ENCODE measurements at places on chromosomes 13 and 19.

GRCh38 chr13:51738226-51738905 lies 65.6 kb downstream of the DHRS12 start:
- no peak for DNase-seq

- DNase-seq, result no peak
Observed at GRCh38 chr13:73138276-73138637, 79.5 kb downstream of the KLF5 start.

- DNase-seq, result peak; percentile 14
Observed at GRCh38 chr13:51895906-51896888, 34.4 kb downstream of the CCDC70 start.

DNA sequence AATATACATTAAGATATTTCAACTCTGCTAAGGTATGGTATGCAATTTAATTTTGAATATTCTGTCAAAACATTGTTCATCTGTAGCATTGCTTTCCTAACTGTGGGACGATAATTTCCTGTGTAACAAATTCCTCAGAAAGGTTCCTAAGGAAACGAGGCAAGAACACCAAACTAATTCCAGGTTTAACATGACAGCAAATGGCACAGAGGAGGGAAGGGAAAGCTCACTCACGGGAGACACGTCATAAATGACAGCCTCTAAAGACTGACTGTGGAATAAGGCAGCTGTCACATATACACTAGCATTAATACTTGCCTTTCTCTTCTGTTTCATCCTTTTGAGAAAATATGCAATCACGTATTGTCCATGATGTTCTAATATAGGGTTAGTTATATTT lies 380.6 kb downstream of the LIG4 start:
- DNase-seq, result no peak

GRCh38 chr13:106493533-106494220 lies 41.8 kb downstream of the EFNB2 start:
- DNase-seq, result no peak

DNA sequence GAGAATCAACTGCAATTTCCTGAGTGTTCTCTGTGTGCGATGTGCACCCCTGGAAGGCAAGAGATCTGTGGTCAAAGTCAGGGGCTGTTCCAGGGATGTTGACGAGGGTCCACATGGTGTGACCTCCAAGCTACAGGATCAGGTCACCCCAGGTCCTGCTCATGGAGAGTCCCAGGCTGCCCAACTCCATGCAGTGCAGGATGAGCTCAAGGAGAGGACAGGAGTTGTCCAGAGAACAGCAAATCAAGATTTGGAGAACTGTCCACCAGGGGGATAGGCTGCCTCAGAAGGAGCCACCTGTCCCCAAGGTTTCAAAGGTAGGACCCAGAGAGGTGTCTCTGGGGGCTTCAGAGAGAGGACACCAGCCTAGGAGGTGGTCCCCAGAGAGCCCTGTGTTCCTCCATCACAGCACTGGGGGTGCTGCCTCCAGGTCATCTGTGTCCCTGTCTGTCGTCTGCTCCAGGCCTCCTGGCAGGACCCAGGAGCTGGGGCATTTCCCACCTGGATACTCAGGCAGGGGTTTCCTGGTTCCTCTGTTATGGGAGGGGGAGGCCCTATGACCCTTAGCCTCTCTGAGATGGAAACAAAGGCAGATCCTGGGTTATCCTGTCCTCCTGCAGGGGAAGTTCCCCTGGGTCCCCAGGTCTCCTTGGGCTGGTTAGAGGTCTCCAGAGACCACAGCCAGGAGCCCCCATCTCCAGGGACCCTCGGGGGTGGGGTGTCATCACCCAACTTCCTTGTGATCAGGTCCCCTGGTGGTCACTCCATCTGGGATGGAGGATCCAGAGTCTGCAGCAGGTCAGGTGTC lies 2.1 kb upstream of the CEACAM7 start:
- no peak for DNase-seq

- DNase-seq, result no peak
Observed at GRCh38 chr19:49690656-49691242, at the start of gene CPT1C. Gene CPT1C, plus strand, starts transcription at chr19:49691116. Its CDS starts 1,137 bp downstream, at chr19:49692253.

DNA sequence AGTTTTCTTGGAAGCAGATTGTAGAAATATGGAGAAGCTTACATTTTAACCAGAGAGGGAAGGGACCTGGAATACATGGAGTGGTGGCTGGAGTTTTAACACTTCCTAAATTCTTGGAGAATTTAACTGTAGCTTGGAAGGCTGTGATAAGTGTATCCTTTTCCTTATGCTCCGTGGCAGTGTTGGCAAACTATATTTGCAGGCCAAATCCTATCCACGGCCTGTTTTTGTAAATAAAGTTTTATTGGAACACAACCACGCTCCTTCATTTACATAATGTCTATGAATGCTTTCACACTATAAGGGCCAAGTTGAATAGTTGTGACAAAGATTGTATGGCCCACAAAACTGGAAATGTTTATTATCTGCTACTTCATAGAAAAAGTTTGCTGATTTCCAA lies 110.6 kb upstream of the MIR17HG start:
- DNase-seq, result no peak

DNA sequence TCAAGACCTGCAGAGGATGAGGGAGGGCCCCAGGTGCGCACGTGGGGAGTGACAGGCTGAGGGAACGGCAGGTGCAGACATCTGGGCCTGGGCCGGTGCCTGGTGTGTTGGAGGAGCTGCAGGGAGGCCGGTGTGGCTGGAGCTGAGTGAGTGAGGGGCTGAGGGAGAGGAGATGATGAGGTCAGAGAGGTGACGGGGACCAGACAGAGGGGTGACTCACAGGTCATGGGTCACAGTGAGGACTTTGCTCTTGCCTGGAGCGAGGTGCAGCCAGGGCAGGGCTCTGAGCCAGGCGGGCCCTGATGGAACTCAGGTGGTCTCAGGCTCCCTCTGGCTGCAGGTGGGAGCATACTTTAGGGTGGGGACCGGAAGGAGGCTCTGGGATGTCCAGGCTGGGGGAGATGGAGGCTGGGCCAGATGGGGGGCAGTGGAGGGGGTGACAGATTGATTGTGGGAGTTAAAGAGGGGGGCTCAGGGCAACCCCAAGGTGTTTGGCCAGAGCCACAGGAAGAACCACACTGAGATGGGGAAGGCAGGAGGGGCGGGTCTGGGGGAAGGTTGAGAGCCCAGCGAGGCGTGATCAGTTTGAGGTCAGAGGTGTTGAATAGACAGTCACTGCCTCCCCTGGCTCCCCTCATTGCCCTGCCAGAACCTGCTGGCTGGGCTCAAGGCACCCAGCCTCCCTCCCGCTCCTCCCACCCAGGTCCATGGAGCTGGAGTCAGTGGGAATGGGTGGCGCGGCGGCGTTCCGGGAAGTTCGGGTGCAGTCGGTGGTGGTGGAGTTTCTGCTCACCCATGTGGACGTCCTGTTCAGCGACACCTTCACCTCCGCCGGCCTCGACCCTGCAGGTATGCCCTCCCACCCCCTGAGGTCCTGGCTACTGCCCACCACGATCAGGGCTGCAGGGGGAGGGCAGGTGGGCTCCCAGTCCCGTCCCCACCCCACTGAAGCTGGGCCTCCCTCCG lies 8.4 kb downstream of the ARHGAP33 start:
- no peak for DNase-seq

- DNase-seq, result no peak
Observed at GRCh38 chr13:50941146-50941545, 31.6 kb downstream of the RNASEH2B start.

DNA sequence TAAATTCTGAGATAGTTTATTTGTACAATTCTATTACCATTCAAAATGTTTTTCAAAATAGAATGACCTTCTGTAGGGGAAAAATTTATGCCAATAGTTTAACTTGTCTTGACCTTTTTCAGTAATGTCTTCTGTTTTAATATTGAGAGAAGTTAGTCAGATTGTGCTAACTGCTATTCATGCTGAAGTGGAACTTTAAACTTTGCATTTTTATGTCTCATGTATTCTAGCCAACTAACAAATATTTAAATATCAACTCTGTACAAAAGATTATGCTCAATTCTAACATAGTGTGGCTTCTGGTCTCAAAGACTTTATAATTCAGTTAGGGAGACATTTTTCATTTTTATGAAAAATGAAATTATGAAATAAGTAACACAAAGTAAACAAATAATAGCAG lies 94.2 kb downstream of the WDFY2 start:
- no peak for DNase-seq

DNA sequence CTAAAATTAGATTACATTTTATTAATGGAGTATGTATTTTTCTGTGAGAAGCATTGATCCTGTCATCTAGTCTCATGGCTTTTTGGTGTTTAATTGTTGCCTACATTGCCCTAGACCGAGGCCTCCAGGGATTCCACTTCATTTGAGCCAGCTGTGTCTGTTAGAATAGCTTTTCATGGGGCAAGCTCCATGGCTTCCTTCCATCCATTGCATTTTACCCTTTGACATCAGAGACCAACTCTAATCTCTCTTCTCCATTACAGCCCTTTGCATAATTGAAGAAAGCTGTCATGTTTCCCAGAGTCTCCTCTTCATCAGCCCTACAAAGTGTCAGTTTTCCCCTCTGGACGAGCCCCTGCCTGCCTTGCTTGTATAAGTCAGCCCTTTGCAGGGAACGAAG lies 70.6 kb downstream of the MTUS2 start:
- DNase-seq, result no peak

- no peak for DNase-seq
Observed at GRCh38 chr19:1910177-1910576, 5.0 kb downstream of the ADAT3 start.

GRCh38 chr13:75508002-75508548 lies 26.1 kb upstream of the TBC1D4 start:
- no peak for DNase-seq

DNA sequence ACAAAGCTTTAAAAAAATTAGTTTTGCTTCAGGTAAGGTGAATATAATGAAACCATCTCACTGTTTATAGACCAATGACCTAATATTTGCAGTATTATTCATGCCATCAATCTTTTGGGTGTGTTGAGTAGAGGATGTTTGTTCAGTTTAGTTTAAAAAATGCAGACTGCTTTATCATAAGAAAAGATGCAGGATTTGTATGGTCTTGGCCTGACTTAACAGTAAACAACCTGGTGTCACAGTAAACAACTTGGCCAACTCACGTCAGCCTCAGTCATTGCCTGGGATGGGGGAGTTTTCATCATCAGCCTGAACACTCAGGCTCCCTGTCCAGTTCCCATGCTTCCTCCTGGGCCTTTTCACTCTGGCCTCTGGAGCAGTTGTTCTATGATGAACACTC lies 55.1 kb downstream of the LMO7 start:
- no peak for DNase-seq

DNA sequence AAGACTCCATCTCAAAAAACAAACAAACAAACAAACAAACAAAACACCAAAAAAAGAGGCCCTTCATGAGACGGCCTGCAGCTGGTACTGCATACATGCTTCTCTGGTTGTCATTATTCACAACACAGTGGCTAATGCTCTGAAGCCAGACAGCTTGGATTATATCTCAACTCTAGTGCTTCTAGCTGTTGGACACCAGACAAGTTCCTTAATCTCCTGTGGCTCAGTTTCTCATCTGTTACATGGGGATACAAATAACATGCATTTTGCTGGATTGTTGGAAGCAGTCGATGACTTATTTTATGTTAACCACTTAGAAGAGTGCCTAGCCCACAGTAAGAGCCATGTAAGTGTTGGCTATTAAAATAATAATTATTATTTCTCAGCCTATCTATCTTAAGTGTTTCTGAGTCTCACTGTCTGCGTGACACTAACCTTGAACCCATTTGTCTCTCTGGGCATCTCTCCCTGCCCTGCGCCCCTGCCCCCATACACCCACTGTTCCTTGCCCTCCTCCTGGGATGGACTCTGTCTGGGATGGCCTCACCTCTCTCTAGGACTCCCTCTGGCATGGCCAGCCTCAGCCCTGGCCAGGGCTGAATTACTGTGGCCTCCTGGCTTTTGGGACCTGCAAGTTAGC lies 3.1 kb upstream of the JUNB start:
- no peak for DNase-seq

- no peak for DNase-seq
Observed at GRCh38 chr19:13963603-13964105, 11.3 kb downstream of the DCAF15 start.

DNA sequence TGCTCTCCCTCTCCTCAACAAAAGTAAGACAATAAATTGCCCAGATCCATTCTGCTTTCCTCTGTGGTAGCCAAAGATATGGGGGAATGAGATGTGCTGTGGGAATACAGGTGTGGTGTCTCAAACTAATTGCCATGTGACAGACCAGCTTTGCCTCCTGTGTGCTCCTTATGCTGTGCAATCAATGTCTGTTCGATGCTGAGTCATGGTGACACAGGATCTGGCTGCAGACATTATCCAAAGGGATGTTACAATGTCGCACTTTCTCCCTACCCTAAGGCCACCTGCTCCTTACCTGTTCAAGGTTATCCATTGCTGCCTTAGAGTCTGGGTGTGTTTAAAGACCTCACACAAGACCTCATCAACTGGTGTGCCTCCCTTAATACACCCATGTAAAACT lies 32.5 kb downstream of the FGF14 start:
- DNase-seq, result no peak

DNA sequence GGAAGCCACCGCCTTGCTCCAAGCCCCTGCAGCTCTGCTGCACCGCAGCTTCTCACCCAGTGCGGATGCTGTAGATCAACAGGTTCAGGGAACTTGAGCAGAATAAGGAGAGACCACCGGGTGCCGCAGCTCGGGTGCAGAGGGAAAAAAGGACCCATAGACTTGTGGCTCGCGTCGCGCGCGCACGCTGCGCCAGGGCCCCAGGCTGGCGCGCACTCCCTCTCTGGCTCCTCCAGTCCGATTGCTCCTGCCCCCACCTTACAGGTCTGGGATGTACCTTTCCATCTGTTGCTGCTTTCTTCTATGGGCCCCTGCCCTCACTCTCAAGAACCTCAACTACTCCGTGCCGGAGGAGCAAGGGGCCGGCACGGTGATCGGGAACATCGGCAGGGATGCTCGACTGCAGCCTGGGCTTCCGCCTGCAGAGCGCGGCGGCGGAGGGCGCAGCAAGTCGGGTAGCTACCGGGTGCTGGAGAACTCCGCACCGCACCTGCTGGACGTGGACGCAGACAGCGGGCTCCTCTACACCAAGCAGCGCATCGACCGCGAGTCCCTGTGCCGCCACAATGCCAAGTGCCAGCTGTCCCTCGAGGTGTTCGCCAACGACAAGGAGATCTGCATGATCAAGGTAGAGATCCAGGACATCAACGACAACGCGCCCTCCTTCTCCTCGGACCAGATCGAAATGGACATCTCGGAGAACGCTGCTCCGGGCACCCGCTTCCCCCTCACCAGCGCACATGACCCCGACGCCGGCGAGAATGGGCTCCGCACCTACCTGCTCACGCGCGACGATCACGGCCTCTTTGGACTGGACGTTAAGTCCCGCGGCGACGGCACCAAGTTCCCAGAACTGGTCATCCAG lies 964 bp downstream of the PCDH17 start:
- DNase-seq, result no peak

GRCh38 chr13:19860884-19861655 lies 2.4 kb downstream of the ZMYM5 start:
- DNase-seq, result no peak

GRCh38 chr19:23095418-23095817 lies 21.4 kb upstream of the ZNF730 start:
- no peak for DNase-seq

Measured in non-pigmented ciliary epithelial cell (primary cell).